ENCODE measurements at places on chromosomes 12 and 14.

- no peak for DNase-seq
Observed at GRCh38 chr12:123873793-123874192, 98.8 kb downstream of the CCDC92 start.

- DNase-seq = no peak
Observed at GRCh38 chr14:27386391-27386790, 788.6 kb upstream of the NOVA1 start.

DNA sequence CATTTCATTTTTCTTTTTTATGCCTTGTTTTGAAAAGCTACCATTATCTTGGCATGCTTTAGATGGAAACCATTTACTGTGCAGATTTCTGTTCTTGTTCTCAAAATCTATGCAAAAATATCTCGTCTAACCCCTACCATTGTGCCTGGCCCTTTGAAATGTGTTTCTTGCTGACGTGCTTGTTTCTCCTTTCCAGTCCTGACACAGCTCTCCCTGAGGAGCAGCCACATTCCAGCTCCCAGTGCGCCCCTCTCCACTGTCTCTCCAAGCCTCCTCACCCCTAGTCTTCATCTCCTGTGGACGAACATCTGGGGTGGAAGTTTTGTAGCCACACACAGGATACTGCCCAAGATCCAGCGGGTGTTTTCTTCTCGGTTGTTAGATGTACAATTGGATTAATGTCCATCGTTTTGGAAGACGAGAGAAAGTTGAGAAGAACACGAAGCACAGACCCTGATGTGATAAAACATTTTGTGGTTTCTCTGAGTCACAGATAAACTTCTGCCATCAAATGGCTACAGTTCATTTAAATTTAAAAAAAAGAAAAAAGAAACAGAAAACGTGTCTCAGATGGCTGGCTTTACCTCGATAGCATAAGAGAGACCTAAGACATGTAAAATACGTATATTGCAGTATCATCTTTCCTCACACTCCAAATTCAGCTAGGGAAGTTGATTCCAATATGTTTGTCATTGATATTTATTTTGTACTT, 21.9 kb upstream of the FGD4 start:
- DNase-seq = no peak

GRCh38 chr12:23473071-23473470, 476.4 kb downstream of the SOX5 start:
- no peak for DNase-seq

DNA sequence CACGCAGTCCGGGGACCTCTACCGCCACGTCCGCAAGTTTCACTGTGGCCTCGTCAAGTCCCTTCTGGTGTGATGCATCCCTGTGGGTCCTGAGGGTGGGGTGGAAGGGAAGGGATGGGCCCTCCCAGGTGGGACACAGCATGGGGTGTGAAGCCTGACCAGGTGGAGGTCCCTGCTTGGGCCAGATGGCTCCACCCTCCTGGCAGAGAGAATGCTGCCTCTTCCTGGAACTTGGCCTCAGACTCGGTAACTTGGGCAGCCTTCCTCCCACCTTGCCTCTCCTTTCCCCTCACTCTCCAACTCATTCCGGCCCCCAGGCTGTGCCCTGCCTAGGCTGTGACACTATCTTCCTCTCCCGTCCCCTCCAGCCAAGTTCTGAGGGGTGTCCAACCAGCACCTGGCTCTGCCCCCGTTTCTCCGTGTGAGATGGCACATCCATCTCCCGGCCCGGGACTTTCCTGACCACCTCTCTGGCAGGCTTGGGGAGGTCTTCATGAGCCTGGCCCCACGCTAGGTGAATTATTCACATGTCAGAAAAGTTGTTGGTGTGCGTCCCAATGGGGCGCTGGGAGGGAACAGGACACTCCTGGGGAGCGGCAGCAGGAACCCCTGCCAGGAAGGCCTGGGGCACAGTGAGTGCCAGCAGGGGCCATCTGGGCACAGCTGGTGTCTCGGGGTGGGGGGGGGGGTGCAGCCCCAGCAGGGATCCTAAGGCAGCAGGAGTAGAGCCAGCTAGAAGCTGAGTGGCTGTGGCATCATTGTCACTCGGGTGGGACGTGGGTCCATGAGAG, 1.7 kb downstream of the ZBTB42 start:
- DNase-seq = no peak

- no peak for DNase-seq
Observed at GRCh38 chr12:57611108-57611826, at the start of gene ARHGEF25. Gene ARHGEF25 (plus strand): TSS chr12:57611435. CDS start chr12:57611895, 460 bp downstream.

GRCh38 chr12:108270035-108270848, 68.9 kb downstream of the CMKLR1 start:
- no peak for DNase-seq
